Activated CD4-positive, alpha-beta memory T cell treated with anti-CD3 and anti-CD28 coated beads, Interleukin-2, amount 10 ng/mL, durations not matched to agents 7 days and 5 days (primary cell): ENCODE measurements at places on chromosomes 7 and 10.

- DNase-seq = no peak
Measured at GRCh38 chr7:75732764-75733630, 5.7 kb downstream of the HIP1 start.

DNA sequence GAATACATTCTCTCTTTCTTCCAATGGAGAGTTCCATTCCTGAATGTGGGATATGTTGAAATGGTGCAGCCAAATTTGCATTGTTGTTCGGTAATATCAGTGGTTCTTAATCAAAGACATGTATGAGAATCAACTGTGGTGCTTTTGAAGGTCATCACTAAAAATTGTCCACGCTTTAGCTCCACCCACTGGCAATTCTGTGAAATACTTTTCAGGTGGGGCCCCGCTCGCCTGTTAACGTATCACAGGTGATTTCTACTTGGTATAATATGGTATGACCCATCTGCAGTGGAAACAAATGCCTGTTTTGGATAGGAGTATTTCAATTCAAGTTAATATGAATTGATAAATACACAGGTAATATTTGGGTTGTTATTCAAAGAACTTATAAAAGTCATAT is 178.4 kb downstream of the NSUN6 start:
- DNase-seq = no peak

DNA sequence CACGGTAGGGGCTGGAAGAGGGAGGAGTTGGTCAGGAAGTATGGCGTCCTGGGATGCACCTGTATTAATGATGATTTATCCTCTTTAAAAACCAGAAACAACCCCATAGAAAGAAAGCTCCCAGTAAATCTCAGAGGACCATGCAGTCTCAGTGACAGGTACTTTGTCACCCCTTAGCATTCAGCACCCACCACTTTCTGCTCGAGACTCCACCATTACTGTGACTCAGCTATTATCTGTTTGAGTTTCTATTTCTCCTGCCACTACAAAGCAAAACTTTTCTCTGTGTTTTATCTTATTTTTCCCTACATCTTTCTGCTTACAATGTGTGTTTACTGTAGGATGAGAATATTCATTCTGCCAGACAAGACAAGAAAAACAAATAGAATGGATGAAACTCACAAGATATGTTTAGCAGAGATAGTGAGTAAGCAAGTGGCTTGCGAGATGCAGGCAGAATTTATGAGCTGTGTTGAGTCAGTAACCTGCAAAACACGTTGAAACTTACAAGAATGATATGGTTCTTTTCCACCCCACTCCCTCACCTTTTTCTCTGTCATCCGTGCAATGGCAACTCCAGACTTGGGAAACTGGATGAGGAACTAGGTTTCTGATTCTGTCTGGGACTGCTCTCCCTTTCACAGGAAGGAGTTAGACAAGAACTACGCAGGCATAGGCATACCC is 127.1 kb downstream of the AOAH start:
- DNase-seq = no peak

DNA sequence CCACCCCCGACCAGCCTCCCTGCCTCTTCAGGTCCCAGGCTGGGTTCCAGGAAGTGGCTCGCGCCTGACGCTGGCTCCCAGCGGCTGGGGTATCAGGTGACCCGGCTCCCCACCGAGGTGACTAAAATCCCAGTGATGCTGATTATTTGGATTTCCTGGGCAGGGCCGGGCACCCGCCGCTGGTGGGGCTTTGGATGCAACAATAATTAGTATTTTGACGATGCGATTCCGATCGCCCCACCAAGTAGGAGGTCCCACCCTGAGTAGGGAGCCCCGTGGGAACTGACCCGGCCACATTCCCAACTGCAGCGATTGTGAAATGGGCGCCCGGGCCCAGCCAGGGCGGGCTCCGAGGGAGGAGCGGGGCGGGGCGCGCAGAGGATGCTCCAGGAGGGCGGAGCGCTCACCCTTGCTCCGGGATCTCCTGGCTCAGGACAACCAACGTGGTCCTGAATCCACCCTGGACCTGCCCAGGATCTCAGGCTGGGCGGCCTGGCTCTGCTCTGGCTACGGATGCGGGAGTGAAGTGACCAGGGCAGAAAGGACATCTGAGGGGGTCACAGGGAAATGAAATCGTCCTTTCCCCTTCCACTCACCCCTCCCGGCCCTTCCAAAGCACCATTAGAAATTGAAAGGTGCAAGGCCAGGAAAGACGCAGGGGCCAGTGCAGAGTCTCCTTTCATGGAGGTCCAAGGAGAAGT is 32.6 kb downstream of the DUSP5 start:
- DNase-seq = no peak

DNA sequence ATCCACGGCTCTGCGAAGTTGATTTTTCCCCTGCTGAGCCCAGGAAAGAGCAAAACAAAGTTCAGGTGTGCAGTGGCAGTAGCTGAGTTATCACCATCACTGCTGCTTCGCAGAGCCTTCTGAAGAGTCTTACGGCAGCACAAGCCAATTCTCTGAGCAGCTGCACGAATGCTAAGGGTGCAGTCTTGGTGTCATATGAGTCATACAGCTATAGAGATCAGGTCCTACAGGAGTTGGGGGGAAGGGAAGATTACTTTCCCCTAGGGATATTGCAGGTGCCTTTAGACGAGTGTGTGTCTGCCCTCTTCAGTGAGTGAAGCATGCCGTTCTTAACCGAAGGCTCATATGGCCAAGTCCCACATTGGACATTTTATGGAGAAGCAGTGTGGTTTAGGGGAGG is 227.8 kb downstream of the CELF2 start:
- no peak for DNase-seq

- DNase-seq = no peak
Measured at GRCh38 chr10:118957443-118957825, 72.1 kb upstream of the NANOS1 start.

GRCh38 chr10:42646687-42647640 is 8.6 kb upstream of the ZNF33B start:
- no peak for DNase-seq

- no peak for DNase-seq
Measured at GRCh38 chr10:77274046-77274795, 363.4 kb downstream of the KCNMA1 start.

DNA sequence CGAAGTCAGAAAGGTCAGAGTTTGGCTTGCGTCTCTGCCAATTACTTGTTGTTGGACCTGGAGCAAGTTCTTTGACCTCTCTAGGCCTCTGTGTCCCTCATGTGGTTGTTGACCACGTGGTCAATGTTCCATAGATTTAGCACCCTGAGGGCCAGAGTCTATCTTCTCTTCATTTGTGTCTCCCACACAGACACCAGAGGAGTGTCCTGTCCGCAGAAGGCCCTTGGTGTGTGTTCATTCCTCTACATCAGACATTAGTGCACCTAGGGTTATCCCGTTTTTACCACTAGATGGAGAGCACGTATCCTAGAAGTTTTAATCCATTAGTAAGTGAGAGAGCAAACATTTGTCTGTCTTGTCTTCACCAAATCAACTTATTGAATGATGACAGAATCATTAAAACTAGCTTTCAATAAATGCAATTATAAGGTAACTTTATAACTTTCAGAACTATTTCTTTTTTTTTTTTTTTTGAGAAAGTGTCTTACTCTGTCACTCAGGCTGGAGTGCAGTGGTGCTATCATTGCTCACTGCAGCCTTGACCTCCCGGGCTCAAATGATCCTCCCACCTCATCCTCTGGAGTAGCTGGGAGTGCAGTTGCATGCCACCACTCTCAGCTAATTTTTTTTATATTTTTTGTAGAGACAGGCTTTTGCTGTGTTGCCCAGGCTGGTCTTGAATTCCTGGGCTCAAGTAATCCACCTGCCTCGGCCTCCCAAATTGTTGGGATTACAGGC is 122.5 kb upstream of the ANKRD1 start:
- DNase-seq = no peak

DNA sequence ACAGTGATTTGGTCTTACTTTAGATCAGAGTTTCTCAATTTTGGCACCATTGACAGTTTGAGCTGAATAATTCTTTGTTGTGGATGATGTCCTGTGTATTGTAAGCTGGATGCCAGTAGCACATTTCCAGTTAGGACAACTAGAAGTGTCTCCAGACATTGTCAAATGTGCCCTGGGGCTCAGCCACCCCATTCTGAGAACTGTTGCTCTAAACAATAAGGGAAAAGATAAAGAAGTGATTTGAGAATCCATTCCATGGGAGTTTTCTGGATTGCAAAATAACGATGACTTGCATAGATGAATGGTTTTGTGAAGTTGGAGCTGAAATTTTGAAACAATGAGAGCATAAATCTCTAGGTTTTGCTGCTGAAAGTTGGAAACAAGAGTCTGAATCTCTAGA is 44.6 kb downstream of the NUP205 start:
- DNase-seq = no peak

- no peak for DNase-seq
Measured at GRCh38 chr10:118840776-118841468, 86.2 kb upstream of the CACUL1 start.

DNA sequence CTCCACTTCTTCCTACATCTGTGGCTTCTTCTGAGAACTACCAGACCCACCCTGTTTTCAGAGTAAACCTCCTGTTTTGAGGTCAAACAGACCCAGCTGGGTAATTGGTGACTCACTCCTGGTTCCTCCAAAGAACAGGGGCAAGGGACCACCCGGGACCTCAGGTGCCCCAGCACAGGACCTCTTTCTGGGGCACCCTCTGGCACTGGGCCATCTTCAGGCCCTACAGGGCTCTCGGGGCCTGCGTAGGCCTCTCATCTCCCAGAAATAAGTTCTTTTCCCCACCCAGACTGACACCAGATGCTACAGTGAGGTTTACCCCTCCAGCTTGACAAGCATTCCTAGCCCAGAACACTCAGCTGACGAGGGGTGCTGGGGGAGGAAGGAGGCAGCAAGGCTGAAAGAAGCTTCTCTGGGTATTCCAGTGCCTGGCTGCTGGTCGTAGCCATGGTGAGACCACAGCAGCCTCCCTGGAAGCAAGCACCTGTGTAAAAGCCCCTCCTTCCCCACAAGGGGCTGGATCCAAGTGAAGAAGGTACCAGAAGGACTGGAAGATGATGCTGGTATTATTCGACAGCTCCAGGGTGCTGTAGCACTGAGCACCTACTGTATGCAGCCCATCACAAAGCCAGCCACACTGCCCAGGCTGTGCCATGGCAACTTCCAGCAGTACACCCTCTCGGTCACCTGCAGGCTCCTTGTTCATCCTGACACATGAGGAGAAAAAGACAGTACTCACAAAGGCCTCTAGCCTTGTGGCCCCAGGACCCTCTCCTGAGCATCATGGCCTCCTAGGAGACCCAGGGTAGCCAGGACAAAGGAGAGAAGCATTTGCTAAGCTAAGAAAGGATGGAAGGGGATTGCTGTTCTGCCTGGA is 47.4 kb downstream of the ALOX5 start:
- peak; percentile 64 for DNase-seq

GRCh38 chr7:55063633-55064032 is 44.8 kb downstream of the EGFR start:
- no peak for DNase-seq

GRCh38 chr10:26454891-26455290 is 16.8 kb downstream of the APBB1IP start:
- DNase-seq = no peak

GRCh38 chr10:111732166-111732785 is 451.3 kb downstream of the GPAM start:
- DNase-seq = no peak

DNA sequence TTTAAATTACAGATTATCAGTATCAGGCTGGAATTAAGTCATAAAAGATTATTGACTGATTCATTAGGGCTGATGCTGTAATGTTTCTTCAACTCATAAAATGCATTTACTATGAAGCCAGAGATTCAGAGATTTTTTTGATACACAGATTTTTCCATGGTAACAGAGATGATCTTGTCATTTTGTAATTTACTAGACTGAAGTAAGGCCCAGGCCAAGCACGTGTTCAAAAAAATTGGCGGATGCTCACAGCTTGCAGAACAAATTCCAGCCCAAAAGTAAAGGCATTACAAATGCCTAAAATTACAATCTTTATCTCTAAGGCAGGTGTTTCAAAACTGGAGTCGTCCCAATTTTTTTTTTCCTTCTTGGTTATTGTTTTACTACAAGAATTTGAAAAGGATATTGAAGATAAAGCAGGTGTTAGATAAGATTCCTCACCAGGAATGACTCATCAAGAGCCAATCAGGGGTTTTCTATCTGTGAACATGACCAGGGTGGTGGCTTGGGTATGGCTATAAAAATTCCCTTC is 78.4 kb upstream of the MEOX2 start:
- DNase-seq = no peak

DNA sequence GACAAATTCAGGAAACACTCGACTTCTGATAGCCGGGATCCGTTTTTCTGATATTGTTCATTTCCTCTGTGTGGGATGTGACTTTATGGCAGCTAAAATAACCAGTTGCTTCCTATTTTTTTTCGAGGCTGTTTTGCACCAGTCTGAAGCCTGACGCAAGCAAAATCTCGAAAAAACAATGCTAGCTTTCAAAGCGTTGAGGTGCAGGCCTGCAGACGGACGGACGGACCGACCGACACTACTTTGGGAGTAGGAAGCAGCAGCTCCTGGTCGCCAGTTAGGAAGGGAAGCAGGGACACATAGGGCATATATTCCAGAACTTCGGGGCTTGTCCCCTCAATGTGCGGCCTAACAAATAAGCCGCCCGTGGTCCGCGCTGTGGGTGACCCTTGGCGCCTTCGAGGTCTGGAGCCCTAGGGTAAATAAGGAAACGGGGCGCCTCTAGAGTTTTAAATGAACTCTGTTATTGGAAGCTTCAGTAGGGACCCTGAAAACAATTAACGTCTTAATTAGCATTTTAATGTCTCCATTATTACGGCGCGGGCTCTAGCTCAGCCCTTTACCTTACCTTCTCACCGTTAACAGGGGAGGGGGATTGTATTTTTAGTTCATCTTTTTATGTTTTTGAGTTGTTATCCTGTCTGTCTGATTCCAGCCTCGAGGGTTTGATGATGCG is 1.3 kb downstream of the HHEX start:
- DNase-seq = no peak

DNA sequence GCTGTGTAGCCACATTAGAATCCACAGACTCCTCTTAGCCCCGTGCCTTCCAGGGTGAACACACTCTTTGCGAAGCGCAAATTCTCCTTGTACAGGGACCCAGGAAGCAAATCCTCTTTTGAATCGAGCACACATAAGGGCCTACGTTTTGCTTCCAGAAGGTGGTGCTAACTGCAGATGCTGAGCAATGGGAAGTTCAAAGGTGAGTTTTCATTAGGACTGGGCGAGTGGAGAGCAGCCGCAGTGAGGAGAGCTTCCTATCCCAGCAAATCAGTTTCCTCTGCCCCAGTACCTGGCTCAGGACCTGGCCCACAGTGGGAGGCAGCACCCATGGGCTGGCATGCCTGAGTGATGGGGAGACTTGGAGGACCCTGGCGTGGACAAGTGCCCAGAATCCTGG is 23.5 kb upstream of the GPR26 start:
- no peak for DNase-seq

GRCh38 chr10:11673346-11674280 is 62.2 kb upstream of the USP6NL start:
- no peak for DNase-seq

GRCh38 chr10:117743509-117743908 is 201.0 kb downstream of the EMX2 start:
- no peak for DNase-seq

- no peak for DNase-seq
Measured at GRCh38 chr7:140885735-140886334, 38.9 kb downstream of the BRAF start.
